ENCODE measurements at places on chromosomes 7 and 10. TPM values are rescaled to one million over a fixed set of nuclear protein-coding genes. Genes with fewer than 3 reads are reported as not detected.
A peak's percentile ranks its signal among the peaks of the same experiment; 100 is the strongest.

The SRGN gene
- total RNA-seq = 580 TPM

- DNase-seq = no peak
- H3K4me3 ChIP-seq = peak overlapping the region; percentile 98
- H3K27ac ChIP-seq = peak overlapping the region; percentile 100
- peaks cover 16% of the 10 kb centered on the region for H3K36me3 ChIP-seq
These were observed 4.9 kb downstream of the HNRNPF start for GRCh38 chr10:43403911-43404703.

The MYPN gene
- not detected for total RNA-seq

DNA sequence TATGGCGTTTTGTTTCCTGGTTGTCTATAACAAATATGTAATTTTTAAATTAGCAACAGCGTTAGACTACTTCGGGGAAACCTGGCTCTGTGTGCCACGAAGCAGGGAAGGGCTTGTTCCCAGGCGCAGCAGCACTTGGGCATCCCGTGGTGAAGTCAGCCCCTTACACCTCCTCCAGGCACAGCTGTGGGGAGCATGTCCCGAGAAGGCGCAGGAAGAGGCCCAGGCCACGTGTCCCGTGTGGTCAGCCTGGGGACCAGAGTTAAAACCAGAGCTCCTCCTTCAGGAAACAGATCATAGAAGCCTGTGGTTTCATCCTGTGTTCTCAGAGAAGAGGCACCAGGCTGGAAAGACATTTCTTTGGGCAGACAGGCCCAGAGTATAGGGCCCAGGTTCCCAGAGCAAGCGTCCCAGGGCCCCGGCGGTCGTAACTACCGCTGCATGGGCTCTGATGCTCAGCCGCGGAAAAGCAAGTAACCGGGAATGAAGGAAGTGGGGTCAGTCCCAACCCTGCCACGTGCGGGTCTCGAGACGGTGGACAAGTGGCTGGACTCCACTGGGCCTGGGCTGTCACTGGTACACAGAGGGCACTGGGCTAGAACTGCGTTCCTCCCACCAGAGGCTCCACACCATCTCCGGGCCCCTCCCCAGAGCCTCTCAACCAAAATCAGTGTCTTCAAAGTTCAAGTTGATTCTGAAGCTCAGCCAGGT, 7.1 kb downstream of the NUDT1 start:
- no peaks in the 10 kb centered on the region for H3K27me3 ChIP-seq
- no peak overlapping the region for H3K27ac ChIP-seq

DNA sequence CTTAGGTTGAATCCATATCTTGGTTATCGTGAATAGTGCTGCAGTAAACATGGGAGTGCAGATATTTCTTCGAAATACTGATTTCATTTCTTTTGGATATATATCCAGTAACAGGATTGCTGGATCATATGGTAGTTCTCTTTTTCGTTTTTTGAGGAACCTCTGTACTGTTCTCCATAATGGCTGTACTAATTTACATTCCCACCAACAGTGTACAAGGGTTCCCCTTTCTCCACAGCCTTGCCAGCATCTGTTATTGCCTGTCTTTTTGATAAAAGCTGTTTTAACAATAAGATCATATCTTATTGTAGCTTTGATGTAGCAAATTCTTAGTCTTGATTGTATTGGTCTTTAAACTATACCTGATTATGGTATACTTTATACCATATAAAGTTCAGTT, 45.3 kb downstream of the ZNRF2 start:
- peak overlapping the region; percentile 67 for H3K27ac ChIP-seq
- H3K4me1 ChIP-seq = peaks cover 28% of the 10 kb centered on the region
- no peak for DNase-seq
- H3K4me3 ChIP-seq = peak overlapping the region; percentile 74
- H3K27me3 ChIP-seq = no peaks in the 10 kb centered on the region

GRCh38 chr10:71371750-71372166, 25.0 kb upstream of the CDH23 start:
- no peak for DNase-seq
- no peak overlapping the region for H3K4me3 ChIP-seq

DNA sequence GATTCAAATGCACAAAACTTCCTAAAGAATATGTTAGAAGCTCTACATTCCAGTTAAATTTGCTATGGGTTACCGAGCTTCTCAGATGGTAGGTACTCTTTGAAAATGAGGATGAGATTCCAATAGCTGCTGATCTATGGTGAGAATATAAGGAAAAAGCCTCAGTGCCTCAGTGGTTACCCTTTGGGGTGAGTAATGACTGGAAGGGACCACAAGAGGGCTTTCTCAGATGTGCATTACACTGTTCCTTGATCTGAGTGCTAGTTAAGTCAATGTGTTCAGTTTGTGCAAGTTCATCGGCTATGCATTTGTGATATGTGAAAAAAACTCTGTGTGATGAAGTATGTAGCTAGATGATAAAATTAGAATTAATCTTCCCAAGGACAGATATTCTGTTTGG, 3.5 kb downstream of the NRCAM start:
- H3K27me3 ChIP-seq = peaks cover 22% of the 10 kb centered on the region
- H3K36me3 ChIP-seq = no peaks in the 10 kb centered on the region
- peak; percentile 27 for DNase-seq
- no peak overlapping the region for H3K4me3 ChIP-seq
- H3K27ac ChIP-seq = no peak overlapping the region

GRCh38 chr10:22285130-22285529, 31.1 kb upstream of the COMMD3 start:
- H3K4me1 ChIP-seq = no peaks in the 10 kb centered on the region
- no peak for DNase-seq
- H3K27me3 ChIP-seq = peaks cover 1% of the 10 kb centered on the region
- no peaks in the 10 kb centered on the region for H3K36me3 ChIP-seq
- no peak overlapping the region for H3K27ac ChIP-seq

- no peaks in the 10 kb centered on the region for H3K27me3 ChIP-seq
- no peaks in the 10 kb centered on the region for H3K36me3 ChIP-seq
- DNase-seq = no peak
- no peak overlapping the region for H3K4me3 ChIP-seq
These were observed 121.3 kb downstream of the ADCY1 start for GRCh38 chr7:45695249-45695995.

DNA sequence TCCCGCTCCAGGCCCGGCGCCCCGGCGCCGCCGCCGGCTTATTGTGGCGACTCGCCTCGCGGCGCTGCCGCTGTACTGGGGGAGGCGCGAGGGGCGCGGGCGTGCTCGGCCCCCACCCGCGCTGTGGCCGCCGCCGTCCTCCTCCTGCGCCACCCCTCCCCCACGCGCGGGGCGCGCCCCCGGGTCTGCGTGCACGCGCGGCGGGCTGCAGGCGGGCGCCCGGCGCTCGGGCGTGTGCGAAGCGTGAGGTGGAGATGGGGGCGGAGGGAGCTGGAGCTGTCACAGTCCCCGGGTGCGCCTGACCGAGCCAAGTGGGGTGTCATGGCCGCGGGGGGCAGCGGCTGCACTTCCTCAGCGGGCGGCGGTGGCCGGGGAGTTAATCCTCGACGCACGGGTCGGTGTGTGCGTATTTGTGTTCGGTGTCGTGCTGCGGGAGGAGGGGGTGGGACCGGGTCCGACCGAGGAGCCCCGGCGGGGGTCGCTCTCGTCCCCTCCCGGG, 672 bp downstream of the LCOR start:
- DNase-seq = peak; percentile 79
- no peaks in the 10 kb centered on the region for H3K27me3 ChIP-seq
- no peaks in the 10 kb centered on the region for H3K36me3 ChIP-seq
- no peak overlapping the region for H3K4me3 ChIP-seq
- H3K4me1 ChIP-seq = peaks cover 35% of the 10 kb centered on the region

GRCh38 chr10:110643653-110644597, at the start of gene RBM20:
Gene RBM20 (plus strand): TSS chr10:110644336. CDS start chr10:110644455, 119 bp downstream.
- H3K36me3 ChIP-seq = no peaks in the 10 kb centered on the region
- peaks cover 28% of the 10 kb centered on the region for H3K4me1 ChIP-seq
- peak; percentile 22 for DNase-seq
- no peak within 1 kb of the TSS for H3K27ac ChIP-seq
- H3K4me3 ChIP-seq = peak within 1 kb of the TSS; percentile 41
- H3K27me3 ChIP-seq = peaks cover 49% of the 10 kb centered on the region

The SLC16A9 gene
- total RNA-seq = 0.42 TPM

DNA sequence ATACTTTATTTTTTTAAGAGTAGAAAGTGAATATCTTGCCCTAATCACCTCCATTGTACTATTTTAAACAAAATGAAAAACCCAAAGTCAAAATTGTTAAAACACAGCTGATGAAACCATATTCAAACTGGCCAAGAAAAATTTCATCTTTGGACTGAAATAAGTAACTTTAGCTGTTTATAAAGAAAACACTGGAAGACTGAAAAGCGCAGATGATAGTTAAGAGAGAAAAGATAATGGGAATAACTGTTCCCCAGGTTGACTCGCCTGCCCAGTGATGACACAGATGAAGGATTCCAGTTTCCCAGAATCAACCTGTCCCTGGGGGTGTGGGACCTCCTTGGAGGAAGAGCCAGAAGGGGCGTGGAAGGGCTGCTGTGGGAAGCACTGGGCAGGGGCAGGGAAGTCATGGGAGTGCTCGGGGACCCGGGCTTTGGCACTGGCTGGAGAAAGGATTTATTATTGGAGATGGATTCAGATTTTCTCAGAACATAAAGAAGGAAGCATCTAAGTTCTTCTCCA, 43.1 kb downstream of the DENND2A start:
- H3K27me3 ChIP-seq = peaks cover 3% of the 10 kb centered on the region
- H3K4me1 ChIP-seq = no peaks in the 10 kb centered on the region
- no peak for DNase-seq
- H3K36me3 ChIP-seq = no peaks in the 10 kb centered on the region

The CWF19L1 gene
- 51.8 TPM for total RNA-seq

DNA sequence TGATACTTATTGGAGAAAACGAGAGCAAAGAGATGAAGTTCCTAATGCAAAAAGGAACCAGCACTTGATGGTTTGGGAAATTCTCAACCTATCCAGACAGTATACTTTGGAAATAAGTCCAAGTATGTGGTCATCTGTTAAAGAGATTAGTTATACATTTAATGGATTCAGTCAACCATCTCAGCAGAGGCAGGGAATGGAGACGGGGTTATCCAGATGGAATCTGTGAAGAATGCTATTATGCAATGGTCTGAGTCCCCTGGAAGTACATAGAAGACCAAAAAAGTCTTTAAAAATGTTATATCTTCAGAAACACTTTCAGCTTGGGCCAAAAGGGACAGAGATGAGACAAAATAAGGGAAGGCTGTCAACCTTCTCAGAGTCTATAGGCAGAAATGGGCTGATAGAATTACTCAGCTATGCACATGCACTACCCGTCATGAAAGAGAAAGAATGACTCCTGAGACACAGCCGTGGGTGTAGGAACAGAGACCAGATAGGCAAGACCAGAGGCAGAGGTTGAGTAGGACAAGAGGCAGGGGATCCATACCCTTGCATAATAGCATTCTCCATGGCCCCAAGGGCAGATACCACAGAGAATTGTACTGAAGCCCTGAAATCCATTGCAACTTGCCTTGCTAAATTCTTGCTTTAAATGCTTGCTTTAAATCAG, 738.8 kb upstream of the POT1 start:
- no peaks in the 10 kb centered on the region for H3K27me3 ChIP-seq
- H3K27ac ChIP-seq = no peak overlapping the region
- H3K4me1 ChIP-seq = no peaks in the 10 kb centered on the region

DNA sequence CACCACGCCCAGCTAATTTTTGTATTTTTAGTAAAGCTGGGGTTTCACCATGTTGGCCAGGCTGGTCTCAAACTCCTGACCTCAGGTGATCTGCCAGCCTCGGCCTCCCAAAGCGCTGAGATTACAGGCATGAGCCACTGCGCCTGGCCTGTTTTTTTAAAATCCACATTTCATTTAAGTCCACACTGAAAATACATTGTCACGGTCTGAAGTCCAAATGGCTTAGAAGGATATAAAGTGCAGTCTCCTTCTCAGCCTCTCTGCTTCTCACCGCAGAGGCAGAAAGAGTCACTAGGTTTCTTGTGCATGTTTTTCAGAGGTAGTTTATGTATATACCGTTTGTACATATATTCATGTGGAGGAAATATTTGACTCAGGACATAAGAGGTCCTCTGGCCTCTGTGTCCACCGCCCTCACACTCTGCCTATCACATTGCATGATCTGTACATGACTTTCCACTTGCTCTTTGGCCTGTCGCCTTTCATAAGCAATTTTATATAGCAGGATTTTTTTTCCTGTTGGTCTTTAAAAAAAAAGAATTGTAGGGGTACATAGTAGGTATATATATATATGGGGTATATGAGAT, 42.9 kb downstream of the BLNK start:
- H3K4me3 ChIP-seq = no peak overlapping the region
- H3K36me3 ChIP-seq = no peaks in the 10 kb centered on the region
- no peaks in the 10 kb centered on the region for H3K27me3 ChIP-seq
- no peak for DNase-seq

GRCh38 chr10:71045936-71046335, 157.6 kb upstream of the PCBD1 start:
- no peak for DNase-seq
- H3K27me3 ChIP-seq = no peaks in the 10 kb centered on the region
- H3K27ac ChIP-seq = no peak overlapping the region

The TRIM56 gene
- 44.6 TPM for total RNA-seq

- H3K27ac ChIP-seq = no peak overlapping the region
- H3K4me1 ChIP-seq = peaks cover 56% of the 10 kb centered on the region
- H3K36me3 ChIP-seq = no peaks in the 10 kb centered on the region
- H3K4me3 ChIP-seq = peak overlapping the region; percentile 99
- no peak for DNase-seq
These were observed 2.4 kb downstream of the NAMPT start for GRCh38 chr7:106282390-106282789.

The NOS3 gene
- 10.7 TPM for total RNA-seq

GRCh38 chr7:1120791-1121190, 32.9 kb downstream of the GPER1 start:
- DNase-seq = no peak
- no peak overlapping the region for H3K27ac ChIP-seq
- H3K4me3 ChIP-seq = no peak overlapping the region
- H3K36me3 ChIP-seq = no peaks in the 10 kb centered on the region
- H3K4me1 ChIP-seq = no peaks in the 10 kb centered on the region
- no peaks in the 10 kb centered on the region for H3K27me3 ChIP-seq

All from CD4-positive, CD25-positive, alpha-beta regulatory T cell (primary cell).